ENCODE measurements at places on chromosomes 1 and 21.

DNA sequence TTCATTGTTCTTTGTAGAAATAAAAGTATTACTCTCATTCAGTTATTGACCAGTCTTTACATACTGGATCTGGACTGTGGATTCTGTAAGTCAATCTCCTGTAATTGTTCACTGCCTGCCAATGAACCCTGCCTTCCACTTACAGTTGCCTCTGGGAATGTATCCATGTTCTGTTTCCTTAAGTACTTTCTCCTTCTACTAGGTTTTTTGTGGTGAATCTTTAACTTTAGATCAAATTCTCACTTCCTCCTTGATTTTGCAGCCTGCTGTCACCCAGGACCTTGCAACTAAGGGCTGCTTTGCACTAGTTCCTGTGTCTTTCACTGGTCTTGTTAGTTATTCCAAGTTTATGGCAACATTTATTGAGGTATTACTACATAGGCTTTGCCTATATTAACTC lies 28.2 kb upstream of the ANKRD13C start:
- DNase-seq: no peak

DNA sequence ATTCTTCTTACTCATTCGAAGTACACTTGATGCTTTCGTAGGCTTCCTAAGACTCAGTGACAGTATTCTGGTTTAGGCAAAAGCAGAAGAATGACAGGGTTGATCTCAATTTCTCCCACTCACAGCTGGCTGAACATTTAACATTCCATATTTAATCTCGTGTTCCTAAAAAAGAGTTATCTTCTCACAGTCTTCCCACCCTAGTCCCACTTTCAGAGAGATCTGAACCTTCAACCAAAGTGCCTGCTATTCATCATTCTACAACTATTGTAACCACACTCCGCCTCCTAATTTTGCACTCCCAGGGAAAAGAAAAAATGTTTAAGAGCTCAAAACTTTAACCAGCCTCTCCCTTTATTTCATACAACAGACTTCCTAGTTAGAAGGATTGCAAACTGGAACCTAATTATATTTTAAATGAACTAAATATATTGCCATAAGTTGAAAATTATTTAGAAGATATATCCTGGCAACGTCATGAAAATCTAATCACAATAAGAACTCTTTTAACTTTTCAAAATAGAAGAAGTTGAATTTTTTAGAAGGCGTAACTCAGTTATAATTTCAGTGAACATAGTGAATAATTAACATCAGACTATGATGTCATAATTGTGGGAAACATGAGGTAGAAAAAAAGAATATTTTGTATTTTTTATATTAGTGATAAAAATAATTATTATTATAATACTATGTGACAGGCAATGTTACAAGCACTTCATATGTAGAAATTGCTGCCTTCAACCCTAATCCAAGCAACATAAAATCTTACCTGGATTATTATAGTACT lies 540.9 kb upstream of the ADGRL2 start:
- DNase-seq: no peak

- DNase-seq: no peak
Measured at GRCh38 chr1:117396636-117397035, 29.4 kb downstream of the MAN1A2 start.

GRCh38 chr1:178781533-178782330 lies 56.7 kb downstream of the RALGPS2 start:
- no peak for DNase-seq

- DNase-seq: peak; percentile 97
Measured at GRCh38 chr1:45521413-45522323, at the start of gene PRDX1. TSS of gene PRDX1 (minus strand) at chr1:45521884. CDS start at chr1:45519043, 2,841 bp downstream.

GRCh38 chr1:221630236-221630635 lies 111.7 kb downstream of the DUSP10 start:
- DNase-seq: no peak

DNA sequence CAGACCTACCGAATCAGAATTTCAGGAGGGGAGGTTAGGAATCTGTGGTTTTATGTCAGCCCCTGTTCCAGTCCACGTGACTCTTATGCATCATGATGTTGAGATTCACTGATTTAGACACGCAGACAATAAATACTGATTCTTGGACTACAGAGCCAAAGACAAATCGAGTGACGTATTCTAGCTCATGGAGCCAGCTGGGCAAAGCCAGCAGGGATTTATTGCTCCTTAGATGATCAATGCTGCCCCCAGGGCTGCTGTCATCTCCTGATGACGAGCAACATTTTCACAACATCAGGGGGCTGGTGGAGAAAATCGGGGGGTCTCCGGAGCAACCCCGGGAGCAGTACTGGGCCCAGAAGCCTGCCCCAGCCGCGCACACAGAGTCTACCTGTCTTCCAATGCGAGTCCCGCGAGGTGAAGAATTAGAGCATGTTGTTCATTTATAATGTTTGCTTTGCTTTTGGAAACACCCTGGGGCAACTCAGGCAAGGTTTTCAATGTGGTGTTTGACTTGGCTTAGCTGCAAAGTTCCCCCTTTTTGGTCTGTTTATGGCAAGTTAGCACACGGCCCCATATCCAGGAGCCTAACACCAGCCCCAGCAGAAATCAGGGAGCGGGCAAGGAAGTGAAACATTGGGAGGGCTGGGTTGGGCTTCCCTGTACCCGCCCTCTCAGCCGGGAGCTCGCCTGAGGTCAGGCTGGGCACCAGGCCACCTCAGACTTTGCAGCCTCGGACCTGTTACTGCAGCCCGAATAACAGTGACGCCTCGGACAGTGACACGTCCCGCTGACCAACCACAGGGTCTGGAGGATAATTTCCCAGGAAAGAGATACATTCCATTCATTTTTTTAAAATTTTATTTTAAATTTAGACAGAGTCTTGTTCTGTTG lies 19.9 kb upstream of the CLDN14 start:
- no peak for DNase-seq

DNA sequence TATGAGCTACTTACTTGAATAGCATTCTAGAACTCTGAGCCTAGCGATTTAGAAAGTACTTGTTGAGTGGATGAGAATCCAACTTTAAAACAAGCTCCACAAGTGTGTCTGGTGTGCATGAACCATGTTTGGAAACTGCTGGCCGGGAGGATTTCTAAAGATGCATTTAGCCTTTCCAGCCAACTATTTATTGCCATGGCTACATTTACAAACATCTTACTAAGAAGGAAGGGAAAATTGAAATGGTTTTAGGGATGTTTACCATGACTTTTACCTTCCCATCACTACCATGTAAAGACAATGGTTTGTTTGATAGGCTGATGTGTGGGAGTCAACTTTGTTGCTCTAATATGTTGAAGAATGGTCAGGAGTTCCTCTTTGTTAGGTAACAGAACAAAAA lies 37.7 kb upstream of the ARHGAP29 start:
- DNase-seq: no peak

DNA sequence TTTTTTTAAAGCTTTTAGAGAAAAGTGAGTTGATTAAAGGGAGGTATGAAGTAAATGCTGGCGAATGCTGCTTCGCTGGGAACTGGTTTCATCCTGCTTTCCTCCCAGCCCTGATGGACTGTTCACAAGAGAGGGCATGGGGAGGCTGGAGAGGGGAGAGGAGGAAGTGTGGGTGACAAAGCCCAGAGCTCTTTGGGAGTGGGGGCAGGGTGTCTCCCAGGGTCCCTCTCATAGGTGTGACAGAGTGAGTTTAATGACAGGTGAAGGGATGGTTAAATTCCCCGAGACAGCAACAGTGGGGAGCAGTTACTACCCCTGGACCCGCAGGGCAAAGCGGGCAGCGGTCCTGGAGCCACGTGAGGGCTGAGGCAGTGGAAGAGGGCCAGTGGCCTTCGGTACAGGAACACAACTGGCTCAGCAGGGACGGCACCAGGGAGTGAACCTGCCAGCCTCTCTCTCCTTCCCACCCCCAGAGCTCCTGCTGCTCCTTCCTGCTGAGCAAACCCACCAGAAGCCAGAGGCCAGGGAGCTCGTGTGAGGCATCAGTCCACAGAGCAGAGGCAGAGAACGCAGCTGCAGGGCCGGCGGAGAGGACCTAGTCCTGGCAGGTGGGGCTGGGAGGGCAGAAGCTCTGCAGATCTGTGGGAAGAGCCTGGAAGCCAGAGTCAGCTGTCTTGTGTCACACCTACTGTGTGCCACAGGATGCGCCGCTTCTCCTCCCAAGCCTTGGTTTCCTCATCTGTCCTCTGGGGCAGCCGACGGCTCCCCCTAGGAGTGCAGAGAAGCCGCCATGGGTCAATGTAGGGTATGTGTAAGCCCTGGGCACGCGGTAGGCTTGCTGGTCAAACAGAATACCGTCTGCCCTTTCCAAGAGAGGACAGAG lies 20.9 kb upstream of the LRP8 start:
- DNase-seq: no peak

- DNase-seq: no peak
Measured at GRCh38 chr1:177010211-177010825, 154.2 kb downstream of the ASTN1 start.

- DNase-seq: no peak
Measured at GRCh38 chr1:80869299-80869698, 931.4 kb upstream of the ADGRL2 start.

DNA sequence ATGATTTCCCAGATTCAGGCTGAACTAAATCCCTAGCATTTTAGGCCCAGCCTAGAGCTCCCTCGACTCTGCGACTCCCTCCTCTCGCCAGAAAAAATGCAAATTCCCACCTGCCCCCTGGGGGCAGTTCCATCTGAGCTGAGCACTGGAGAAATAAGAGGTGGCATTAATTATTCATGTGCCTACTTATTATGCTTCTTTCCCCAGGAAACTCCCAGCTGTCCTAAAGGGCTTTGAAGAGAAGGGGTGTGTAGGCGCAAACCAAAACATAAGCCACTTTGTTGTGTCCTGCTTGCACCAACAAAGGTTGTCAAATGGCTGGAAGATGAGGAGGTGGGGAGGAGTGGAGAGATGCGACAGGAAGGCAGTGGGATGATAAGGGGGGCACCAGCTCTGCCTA lies 41.4 kb upstream of the GOLT1A start:
- DNase-seq: no peak

GRCh38 chr1:91104712-91105111 lies 82.9 kb upstream of the ZNF644 start:
- DNase-seq: no peak

DNA sequence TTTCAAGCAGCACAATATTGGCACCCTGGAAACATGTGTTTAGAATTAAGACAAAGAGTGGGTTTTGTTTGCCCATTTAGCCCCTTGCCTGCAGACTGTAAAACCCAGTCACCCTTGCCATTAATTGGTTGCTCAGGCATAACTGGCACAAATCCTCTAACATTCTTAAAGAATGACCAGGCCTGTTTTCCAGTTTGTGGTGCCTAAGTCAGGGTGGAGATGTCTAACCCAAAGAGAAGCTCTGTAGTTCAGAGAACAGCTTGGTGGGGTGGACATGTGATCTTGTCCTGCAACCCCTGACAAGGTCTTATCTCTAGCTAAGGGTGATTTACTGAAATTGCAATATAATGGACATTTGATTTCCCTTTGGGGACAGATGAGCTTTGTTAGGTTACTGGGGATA lies 8.8 kb upstream of the ANGPTL7 start:
- no peak for DNase-seq

DNA sequence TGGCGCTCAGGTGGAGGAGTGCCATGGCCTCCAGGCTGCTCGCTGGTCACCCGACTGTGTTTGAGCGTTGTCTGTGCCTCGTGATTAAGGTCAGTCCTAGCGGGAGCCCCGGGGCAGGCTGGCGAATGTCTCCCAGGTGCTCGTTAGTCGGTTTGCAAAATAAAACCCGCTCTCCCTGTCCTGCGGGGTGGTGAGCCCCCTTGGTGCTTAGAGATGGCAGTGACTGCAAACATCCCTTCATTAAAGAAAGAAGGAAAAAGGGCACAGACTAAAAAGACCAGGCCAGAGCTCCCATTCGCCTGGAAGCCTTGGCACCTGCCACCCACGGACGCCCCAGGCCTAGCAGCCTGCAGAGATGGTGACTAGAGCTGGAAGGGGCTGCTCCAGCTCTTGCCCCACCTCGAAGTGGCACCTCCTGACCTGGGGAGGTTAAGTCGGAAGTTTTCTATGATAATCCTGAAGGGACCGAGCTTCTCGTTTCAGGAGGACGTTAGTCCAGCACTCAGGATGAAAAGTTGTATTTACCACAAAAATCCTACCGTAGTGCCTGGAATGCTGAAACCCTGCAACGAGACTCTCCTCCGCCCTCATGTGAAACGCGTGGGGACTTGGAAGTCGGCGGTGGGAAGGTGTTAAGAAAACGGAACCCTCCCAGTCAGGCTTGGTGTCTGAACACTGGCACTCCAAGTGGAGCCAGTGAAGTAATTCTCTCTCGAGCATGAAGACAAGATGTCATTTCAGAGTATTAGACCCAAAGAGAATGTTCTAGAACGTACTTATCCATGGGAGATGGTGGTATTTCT lies 24.6 kb downstream of the RIPK4 start:
- no peak for DNase-seq

DNA sequence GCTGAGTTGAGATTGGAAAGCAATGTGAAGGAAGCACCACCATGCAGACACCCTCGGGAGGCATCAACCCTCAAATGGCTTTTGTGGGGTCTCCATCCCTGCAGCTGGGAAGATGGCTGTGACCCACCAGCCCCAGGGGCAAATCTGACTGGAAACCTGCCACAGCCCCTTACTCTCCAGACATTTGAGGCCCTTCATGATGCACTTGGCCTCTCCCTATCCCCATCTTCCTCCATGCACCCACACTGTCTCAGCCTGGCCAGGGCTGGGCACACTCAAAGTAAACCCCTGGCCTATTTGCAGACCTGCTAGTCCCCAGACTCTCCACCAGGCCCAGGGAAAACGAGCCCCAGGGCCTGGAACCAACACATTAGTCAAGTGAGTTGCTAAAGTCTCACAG lies 205.2 kb downstream of the MATN1 start:
- DNase-seq: no peak

DNA sequence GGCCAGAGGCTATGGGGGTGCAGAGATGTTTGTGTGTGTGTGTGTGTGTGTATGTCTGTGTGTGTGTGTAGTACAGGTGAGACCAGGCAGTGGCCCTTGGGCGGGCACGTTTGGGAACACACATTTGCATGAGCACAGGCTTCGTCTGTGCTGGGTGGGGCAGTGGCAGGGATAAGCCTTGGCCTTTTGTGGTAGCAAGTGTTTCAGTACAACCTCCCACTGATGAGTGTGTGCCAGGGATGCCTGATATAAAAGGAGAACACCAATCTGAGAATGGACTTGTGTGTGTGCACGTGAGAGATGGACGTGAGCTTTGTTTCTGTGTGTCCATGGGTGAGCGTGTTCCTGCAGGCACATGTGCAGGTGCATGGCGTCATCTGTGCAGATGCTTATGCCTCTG lies 3.0 kb downstream of the NTRK1 start:
- DNase-seq: no peak

- DNase-seq: no peak
Measured at GRCh38 chr1:10161541-10162290, 48.7 kb upstream of the KIF1B start.

DNA sequence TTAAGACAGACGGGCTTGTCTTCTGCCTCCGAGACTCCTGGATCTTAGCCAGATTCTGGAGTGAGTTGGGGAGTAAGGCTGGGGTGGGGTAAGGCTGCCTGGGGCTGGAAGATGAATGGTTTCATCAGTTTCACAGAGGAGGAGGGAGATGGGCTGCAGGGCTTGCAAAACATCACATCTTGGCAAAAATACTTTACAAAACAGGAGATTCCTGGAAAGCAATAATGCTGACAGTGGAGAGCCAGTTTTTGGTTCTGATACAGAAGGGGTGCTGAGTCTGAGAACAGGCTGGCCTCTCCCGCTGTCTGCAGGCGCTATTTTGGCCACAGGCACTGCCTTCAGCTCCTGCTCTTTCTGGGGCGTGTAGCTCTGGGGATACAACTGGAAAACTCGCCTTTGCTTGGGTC lies 83.4 kb upstream of the KCNE2 start:
- DNase-seq: no peak

- DNase-seq: no peak
Measured at GRCh38 chr1:9438431-9439073, 100.7 kb upstream of the SLC25A33 start.

- DNase-seq: no peak
Measured at GRCh38 chr1:202505356-202505755, 156.9 kb downstream of the PPP1R12B start.
